ENCODE measurements at places on chromosomes 4 and X.
A peak's percentile ranks its signal among the peaks of the same experiment; 100 is the strongest.

DNA sequence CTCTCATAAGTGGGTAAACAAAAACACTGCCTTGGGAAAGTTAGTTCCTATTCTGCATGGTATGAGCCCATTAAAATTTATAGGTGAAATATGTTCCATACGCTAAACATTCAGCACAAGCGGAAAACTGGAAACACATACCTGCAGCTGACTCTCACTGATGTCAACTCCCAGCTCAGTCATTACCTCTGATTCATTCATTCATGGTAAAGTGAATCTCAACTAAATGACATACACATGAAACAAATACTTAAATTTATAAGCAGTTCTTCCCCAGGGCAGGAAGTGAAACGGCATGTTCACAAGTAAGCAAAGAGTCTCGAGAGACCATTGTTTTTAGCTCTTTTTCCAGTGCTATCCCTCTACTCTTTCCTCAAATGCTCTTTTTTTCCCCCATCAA, 1.6 kb downstream of the SLC10A6 start:
- no peak for DNase-seq

DNA sequence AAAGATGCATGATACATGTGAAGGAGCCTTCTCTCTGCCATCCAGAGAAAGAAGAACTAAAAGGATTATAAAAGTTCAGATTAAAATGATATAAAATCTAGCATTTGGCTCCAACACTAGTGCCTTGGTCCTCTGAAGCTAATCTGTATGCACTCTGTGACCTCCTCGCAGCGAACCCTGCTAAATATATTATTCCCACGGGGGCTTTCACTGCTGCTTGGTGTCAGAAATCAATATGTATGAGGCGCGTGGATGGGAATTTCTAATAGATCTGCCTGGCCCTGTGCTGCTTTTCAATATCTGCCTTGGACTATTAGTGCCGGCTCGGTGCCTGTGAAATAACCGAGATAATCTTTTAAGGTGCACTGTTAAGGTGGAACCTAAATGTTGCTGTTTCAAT, 69.7 kb downstream of the CXXC4 start:
- no peak for DNase-seq

DNA sequence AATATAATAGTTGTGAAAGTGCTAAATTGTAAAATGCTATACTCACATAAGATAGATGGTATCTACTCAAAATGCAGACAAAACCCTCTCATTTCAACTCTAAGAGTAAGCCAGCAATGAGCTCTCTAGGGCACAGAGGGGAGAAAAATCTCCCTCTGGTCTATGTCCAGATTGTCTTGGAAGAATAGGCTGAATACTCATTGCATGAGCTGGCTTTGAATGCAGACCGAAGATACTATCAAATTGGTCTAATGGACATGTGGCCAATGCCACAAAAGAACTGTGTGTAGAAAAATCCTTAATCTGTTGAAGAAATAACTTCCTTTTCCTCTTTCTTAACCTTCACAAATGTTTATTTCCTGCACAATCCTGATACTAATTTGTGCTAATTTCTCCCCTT, 3.5 kb downstream of the ZXDA start:
- DNase-seq: no peak

DNA sequence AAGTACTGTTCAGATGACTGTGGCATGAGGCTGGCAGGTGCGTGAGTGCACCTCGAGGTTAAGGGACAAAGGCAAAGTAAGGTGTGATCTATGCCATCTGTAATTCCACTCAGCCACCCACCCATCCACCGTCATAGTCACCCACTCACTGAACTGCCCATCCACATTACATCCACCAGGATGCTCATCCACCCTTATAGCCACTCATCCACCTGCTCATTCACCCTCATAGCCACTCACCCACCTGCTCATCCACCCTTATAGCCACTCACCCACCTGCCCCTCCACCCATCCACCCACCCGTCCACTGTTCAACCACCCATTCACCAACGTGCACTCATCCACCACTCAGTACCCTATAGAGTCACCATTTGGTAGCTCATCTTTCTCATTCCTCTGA, 64.1 kb upstream of the UXT start:
- DNase-seq: no peak

- no peak for DNase-seq
Measured at GRCh38 chr4:67152976-67153375, 392.3 kb downstream of the CENPC start.

- no peak for DNase-seq
Measured at GRCh38 chrX:781224-782204, 150.9 kb downstream of the SHOX start.

- peak; percentile 30 for DNase-seq
Measured at GRCh38 chrX:85992811-85993229, 54.5 kb downstream of the CHM start.

DNA sequence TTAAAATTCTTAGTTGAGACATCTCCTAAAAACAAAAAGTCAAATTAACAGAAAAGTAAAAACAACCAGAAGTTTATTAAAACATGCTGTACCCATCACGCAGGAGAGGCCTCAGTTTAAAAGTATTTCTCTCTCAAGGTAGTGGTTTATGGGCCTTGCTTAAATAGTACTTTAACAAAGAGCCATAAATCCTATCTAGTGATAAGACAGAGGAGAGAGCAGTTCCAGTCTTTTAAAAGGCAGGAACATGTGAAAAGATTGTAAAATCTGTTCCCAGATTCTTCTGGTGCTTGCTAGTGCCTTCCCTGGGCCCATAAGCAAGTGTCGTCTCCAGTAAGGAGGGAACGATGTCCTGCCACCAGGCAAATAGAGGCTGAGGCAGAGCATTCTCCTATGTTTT, 476.3 kb upstream of the ADGRL3 start:
- DNase-seq: no peak

GRCh38 chrX:50726296-50726695, 87.7 kb downstream of the SHROOM4 start:
- no peak for DNase-seq

- DNase-seq: no peak
Measured at GRCh38 chr4:177879851-177880250, 437.6 kb upstream of the AGA start.

DNA sequence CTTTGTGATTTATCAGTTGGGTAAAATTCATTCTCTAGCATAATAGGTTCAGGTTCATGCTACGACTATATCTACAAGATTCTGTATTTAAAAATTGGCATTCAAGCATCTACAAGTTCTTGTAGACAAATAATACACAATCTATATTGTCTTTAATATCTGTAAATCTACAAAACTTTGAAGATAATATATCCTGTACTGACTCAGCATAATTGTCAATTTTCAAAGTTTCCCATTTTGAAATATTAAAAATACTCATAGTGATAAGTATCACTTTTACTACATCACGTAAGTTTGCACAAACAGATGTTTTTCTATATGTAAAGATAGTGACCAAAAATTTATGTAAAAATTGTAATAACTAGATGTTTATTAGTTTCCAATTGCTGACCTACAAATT, 360.6 kb downstream of the FSTL5 start:
- no peak for DNase-seq

GRCh38 chrX:153725832-153726285, 1.2 kb downstream of the ABCD1 start:
- DNase-seq: no peak

GRCh38 chrX:39137363-39137954, 336.2 kb downstream of the MID1IP1 start:
- DNase-seq: no peak

DNA sequence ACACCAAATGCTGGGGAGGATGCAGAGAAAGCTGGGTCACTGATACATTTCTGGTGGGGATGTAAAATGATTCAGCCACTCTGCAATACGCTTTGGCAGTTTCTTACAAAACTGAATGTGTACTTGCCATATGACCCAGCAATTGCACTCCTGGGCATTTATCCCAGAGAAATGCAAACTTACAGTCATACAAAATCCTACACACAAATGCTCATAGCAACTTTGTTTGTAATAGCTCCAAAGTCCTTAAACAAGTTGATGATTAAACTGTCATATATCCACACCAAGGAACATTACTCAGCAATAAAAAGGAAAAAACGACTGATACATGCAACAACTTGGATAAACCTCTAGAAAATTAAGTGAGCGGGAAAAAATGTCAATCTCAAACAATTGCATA, 12.3 kb downstream of the MID1 start:
- no peak for DNase-seq
